ENCODE measurements at places on chromosomes 4 and X. TPM values are rescaled to one million over a fixed set of nuclear protein-coding genes. Genes with fewer than 3 reads are reported as not detected.
A peak's percentile ranks its signal among the peaks of the same experiment; 100 is the strongest.

Gene CHRDL1
- total RNA-seq = not detected

Gene PLP1
- total RNA-seq = 0.27 TPM

DNA sequence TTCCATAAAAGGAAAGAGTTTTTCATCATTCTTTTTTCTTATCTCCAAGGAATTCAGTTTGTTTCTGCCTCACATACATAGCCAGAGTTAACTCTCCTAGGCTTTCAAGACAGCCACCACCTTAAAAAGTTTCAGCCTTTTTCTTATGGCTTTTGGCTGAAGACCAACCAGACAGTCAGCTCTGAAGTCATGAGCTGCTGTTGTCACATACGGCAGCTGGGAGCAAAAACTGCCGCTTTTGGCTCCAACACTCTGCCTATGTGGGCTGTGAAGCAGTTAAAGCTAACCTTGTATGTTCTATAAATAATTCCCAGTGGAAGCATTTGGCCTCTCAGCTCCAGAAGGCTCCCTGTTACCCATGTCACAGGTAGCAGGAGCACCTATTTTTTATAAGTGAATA is 104.1 kb downstream of the KLHL4 start:
- no peaks in the 10 kb centered on the region for H3K36me3 ChIP-seq
- no peak overlapping the region for H3K27ac ChIP-seq
- DNase-seq = no peak
- H3K4me1 ChIP-seq = no peaks in the 10 kb centered on the region
- H3K27me3 ChIP-seq = no peaks in the 10 kb centered on the region

DNA sequence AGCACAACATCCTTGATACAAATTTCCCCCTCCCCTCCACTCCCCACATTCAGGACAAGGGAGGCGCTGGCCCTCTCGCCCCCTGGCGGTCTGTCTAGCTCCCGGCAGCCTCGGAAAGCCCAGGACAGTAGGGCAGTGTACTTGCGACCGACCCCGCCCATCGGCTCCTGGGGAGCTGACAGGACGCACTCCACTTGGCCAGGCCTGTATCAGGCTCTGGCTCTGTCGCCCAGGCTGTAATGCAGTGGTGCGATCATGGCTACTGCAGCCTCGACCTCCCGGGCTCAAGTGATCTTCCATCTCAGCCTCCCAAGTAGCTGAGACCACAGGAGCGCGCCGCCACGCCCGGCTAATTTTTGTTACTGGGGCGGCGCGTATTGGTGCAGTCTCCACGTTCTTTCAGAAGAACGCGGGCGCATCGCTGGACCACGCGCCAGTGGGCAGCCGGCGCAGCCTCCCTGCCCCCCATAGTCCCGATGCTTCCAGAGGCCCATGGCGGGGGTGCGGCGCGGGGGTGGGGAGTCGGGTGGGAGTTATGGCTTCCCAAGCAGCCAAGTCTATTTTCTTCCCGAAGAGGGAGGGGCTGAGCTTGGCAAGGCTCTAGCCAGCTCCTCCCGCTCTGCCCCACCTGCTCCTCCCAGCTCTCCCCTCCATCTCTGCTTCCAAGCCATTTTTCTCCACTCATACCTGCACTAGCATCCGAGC is 7.8 kb upstream of the AKAP14 start:
- peak; percentile 54 for DNase-seq
- H3K27me3 ChIP-seq = no peaks in the 10 kb centered on the region
- no peak overlapping the region for H3K4me3 ChIP-seq
- no peaks in the 10 kb centered on the region for H3K4me1 ChIP-seq
- no peaks in the 10 kb centered on the region for H3K36me3 ChIP-seq

- H3K27ac ChIP-seq = no peak overlapping the region
- H3K4me3 ChIP-seq = no peak overlapping the region
- DNase-seq = no peak
- H3K27me3 ChIP-seq = no peaks in the 10 kb centered on the region
- no peaks in the 10 kb centered on the region for H3K36me3 ChIP-seq
Measured at GRCh38 chrX:118633530-118633929, 93.9 kb upstream of the IL13RA1 start.

Data from HepG2 (cell line).